ENCODE measurements at places on chromosomes 1 and 21.

DNA sequence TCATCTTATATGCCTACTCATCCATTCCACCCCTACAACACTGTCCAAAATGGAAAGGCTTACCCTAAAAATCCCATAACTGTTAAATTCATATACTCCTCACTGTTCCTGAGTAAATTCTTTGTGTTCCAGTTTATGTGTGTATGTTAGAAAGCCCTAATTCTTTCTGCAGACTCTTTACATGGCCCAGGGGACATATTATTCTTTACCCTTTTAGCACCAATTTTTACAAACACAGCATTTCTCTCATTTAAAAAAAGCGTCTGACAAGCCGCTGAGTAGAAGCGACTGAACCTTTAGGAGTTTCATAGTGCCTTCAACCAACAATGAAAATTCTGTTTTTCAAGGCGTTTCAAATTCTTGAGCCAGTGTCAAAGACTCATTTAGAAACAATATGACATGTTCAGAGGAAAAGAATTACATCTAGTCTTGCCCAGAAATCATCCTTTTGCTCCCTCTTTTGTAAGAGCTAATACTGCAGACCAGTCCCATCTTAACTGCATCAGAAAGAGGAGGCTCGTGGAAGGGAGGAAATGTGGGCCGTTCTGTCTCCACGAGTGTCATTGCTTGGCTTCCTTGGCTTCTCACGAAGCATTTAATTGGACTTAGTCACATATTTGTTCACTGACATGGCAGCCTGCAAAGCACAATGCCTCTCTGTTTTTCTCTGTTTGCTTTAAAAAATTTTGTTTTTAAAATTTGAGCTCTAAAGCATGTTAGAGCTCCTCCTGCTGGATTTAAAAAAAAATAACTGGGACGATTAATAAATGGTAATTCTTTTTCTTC lies 21.3 kb upstream of the C1orf105 start:
- DNase-seq = peak; percentile 91

GRCh38 chr1:194809665-194810064 lies 1623.3 kb upstream of the B3GALT2 start:
- DNase-seq = peak; percentile 65

GRCh38 chr1:164950541-164950986 lies 391.6 kb downstream of the PBX1 start:
- no peak for DNase-seq

GRCh38 chr1:228271701-228272251 lies 63.9 kb downstream of the OBSCN start:
- no peak for DNase-seq

- peak; percentile 78 for DNase-seq
These were observed 2.2 kb downstream of the ACAP3 start for GRCh38 chr1:1305300-1306069.

- DNase-seq = no peak
These were observed 160.2 kb upstream of the FGGY start for GRCh38 chr1:59136541-59137275.

- no peak for DNase-seq
These were observed 191.8 kb downstream of the ZNF326 start for GRCh38 chr1:90186506-90187322.

GRCh38 chr21:36847189-36847588 lies 119.3 kb downstream of the HLCS start:
- peak; percentile 52 for DNase-seq

DNA sequence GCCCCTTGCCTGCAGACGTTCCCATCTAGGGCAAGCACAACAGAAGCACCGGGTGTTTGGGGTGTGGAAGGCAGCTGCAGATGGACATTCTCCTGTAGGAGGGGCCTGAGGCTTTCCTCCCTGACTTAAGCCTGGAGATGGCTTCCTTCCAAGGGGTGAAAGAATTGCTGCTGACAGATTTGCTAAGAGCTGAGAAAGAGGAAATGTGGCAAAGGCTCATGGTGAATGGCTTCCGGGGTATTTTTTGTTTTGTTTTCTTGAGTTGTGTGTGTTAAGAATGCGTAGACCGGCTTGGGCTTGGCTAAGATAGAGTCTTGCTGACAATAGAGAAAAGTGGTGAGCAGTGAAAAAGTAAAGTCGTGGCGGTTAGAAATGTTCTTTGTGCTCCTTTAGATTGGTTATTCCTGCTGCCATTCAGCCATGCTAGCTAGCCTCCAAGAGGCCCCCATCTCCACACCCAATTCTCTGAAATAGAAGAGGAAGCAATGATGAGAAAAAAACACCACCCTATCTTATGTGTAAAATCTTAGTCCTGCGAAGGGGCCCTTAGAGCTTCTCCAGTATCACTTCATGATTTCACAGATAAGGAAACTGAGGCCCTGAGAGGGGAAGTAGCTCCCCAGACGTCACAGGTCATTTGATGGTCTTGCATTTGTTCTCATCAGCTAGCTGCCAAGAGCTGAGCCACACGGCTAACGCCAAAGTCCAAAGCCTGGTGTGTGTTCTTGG lies 36.9 kb downstream of the EIF2D start:
- peak; percentile 38 for DNase-seq

DNA sequence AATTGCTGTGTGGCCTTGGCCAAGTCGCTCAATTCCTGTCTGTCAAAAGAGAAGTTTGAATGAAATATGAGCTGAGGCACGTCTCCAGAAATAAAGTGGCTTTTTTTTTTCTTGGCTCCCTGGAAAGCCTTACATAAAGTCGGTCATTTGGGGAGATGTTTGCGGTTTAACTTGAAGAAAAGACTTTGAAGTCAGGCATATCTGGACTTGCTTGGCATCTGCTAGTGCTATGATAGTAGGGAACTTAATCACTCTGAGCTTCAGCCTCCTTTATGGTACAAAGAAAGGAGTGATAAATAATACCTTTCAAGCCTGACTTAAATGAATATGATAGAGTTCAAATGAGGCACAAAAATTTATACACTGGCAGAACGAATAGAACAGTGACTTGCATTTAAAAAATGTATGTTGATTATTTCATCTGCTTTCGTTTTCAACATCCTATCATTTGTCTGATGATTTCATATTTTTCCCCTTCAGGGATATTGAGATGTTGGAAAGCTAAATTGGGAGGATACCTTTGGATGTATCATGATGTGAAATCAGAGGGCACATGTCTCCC lies 60.2 kb downstream of the FASLG start:
- no peak for DNase-seq

- DNase-seq = no peak
These were observed 103.8 kb downstream of the ADARB1 start for GRCh38 chr21:45178070-45178608.

- DNase-seq = no peak
These were observed 3.5 kb upstream of the NBL1 start for GRCh38 chr1:19640363-19641316.

DNA sequence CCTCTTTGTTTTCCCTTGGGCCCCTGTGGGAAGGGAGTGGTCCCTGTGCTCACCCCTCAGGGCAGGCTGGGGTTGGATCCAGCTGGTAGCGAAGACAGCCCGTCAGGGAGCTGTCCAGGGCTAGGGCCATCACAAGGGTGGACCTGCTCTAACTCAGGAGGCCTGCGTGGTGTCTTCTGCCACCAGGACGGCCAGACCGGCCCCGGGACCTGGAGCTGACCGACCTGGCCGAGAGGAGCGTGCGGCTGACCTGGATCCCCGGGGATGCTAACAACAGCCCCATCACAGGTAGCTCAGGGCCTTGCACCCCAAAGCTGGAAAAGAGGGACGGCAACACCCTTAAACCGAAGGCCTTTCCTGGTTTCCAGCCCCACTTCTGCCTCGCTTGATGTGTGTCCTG lies 64.2 kb upstream of the CNTN2 start:
- DNase-seq = no peak

Measured in NCI-H446 treated with DMSO at 0.1 percent for 48 hours (cell line).